COR-L47 (cell line): ENCODE measurements at places on chromosomes 5 and 9.

GRCh38 chr9:116151966-116152381, 1.6 kb upstream of the PAPPA start:
- DNase-seq, result no peak

DNA sequence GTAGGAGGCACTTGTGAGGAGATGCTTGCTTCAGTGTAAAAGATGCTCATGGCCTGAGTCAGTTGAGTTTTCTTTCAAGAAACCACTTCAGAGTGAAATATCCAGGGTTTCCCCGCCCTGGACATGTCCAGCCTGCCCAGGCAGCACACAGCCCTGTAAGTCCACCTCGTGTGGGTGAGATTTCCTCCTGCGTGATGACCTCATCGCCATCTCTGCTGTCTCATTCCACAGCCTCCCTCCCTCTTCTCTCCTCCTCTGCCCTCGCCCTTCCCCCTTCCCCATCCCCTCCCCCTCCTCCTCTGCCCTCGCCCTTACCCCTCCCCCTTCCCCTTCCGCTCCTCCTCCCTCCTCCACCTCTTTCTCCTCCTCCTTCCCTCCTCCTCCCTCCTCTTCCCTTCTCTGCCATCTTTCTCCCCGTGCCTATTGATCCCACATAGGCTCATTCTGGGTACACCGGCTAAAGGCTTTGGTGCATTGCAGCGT, 34.0 kb upstream of the NCS1 start:
- DNase-seq, result no peak

DNA sequence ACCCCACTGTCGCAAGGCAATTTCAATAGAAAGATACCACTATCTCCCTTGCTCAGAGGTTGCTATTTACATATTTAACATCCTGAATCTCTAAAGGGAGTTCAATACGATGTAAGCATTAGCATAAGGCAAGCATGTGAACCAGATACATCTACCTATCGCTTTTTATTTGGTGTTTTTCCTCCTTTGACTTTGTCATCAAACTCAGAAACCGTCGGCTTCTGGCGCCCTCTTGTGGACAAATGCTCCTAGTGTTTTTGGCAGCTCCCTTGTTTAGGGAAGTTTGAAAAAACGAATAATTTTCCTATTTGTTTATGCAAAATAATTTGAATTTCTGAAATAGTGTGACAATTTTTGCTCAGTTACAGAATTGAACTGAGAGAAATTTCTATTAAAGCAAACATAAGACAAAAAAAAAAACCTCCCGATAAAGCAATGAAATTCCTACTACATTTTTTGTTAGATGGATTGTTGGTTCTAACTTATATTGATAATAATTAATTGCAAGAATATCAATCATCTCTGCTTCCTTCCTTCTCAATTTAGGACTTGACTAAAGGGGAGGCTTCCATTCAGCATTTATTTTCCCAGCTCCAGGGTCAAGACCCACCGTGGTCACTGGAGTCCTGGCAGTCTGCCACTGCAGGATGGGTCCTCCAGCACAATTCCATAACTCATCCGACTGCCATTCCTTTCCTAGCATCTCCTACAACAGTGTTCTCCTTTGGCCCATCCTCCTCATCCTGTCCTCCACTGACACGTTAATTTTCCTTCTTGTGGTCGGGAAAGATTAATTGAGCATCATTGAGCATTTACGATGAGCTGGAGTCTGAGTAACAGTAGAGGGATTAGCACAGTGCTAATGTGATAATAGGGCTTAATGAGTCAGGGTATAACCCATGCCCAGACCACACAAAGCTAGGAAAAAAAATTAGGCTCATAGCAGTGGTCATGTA, 131.8 kb upstream of the CHD1 start:
- peak; percentile 54 for DNase-seq

GRCh38 chr9:27386571-27387091, 89.7 kb upstream of the EQTN start:
- DNase-seq, result no peak

- no peak for DNase-seq
These were observed 34.1 kb upstream of the PLIN2 start for GRCh38 chr9:19161257-19162025.

DNA sequence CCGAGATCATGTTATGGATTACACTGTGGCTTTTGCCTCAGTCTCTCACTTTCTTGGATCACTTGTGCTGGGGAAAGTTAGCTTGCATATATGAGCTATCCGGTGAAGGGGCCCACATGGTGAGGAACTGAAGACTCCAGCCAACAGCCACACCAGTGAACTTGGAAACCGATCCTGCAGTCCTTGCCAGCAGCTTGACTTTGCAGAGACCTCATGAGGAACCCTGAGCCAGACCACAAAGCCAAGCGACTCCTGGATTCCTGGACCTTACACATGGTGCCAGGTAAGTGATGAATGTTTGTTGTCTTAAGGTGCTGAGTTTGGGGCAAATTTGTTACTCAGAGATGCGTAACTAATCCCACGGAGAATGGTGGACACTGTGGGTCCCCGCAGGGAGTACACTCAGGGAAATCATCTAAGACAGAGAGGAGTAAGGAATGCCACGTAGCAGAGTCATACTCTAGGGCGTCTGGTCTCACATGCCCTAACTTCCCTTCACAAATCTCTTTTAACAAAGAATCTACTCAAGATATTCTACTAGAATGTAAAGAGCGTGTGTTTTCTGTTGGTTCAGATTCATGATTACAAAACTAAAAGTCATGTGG, 76.5 kb upstream of the PJA2 start:
- DNase-seq, result no peak

- peak; percentile 6 for DNase-seq
These were observed 332.3 kb upstream of the KLF9 start for GRCh38 chr9:70746760-70747159.

DNA sequence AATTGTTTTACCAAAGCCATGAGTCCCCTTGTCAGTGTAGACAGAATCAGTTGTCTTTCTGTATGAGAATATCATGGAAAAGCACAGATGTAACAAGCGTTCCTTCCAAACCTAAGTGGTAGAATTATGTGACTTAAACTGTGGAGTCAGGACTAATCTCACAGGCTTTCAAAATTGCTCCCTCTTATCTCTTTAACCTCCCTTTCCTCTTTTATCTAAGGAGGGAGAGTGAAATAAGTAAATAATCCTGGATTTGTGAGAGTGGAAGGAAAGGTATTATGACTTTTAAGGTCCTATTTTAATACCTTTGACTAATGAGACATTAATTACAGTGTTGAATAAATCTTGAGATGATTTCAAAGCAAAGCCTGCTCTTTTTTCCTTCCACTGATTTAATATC, 52.4 kb upstream of the LIFR start:
- DNase-seq, result no peak

GRCh38 chr5:78323241-78323640, 28.7 kb upstream of the AP3B1 start:
- no peak for DNase-seq

GRCh38 chr9:123322273-123323195, 33.5 kb upstream of the CRB2 start:
- DNase-seq, result no peak

DNA sequence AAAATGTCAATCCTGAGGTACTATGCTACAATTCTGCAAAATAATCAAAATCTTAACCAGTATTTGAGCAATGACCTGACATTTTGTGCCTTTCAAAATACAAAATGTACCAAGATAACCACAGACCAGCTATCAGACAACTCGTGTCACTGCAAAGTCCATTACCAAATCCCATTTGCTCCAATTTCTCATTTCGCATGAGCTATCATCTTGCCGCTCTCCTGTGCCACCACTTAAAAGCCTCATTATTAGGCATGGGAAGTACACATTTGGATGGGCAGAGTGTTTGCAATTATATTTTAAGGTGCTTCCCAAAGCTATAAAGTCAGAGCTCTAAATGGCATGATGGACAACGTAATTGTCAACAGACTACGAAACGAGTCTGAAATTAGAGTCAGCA, 205.2 kb downstream of the AGTPBP1 start:
- no peak for DNase-seq

GRCh38 chr5:10760096-10760920, 726 bp downstream of the DAP start:
- peak; percentile 28 for DNase-seq

GRCh38 chr5:61162832-61163567, 732 bp upstream of the SMIM15 start:
- DNase-seq, result no peak

DNA sequence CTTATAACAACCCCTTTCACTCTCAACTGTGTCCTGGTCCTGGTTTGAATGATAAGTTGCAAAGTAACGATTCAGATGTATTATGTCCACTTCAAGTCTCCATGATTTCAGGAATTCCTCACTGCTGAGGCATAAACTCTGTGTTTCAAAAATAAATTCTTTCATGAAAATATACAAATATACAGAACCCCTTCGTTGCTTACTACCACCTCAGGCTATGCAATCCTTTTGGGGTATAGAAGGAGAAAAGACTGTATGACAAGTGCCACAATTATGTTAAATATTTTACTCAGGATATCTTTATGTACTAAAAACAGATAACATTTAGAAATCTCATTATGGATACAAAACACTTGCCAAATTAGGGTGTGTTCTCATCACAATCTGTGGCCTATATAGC, 190.7 kb downstream of the KCTD16 start:
- no peak for DNase-seq

GRCh38 chr5:158451203-158451992, 592.5 kb upstream of the CLINT1 start:
- no peak for DNase-seq

GRCh38 chr5:138625134-138625533, 49.9 kb upstream of the HSPA9 start:
- no peak for DNase-seq

DNA sequence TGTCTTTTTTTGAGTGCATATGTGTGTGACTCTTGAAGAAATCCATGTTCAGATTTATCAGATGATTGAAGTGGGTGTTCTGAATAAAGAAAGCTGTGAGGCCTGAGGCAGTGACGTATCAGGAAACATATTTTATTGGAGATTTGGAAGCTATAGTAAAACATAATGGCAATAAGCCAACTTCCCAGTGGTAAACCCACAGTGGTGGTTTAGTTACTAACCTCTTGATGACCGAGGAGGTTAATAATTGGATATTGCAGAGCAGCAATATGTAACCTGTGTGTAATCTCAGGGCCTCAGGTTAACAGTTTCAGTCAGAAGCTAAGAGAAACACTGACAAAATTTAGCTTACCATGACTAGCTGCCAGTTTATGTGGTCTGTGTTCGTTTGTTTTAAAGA, 6.9 kb downstream of the RGMB start:
- no peak for DNase-seq

DNA sequence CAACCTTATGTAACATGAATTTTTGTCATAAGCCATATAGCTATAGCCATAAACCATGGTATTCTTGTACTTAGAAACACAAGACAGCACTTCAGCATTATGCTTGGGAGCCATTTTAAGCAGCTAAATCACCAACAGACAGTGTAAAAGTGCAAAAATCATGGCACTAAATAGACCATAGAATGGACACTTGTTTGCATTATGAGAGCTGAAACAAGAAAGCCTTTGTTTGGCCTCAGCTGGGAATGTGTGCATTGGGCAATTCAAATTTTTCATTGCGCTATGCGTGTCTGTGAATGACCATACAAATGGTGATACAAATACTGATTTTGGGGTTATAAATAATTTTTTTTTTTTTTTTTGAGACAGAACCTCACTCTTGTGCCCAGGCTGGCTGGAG, 23.7 kb downstream of the KDM4C start:
- no peak for DNase-seq

- no peak for DNase-seq
These were observed 13.9 kb upstream of the UBE2QL1 start for GRCh38 chr5:6434731-6435130.

DNA sequence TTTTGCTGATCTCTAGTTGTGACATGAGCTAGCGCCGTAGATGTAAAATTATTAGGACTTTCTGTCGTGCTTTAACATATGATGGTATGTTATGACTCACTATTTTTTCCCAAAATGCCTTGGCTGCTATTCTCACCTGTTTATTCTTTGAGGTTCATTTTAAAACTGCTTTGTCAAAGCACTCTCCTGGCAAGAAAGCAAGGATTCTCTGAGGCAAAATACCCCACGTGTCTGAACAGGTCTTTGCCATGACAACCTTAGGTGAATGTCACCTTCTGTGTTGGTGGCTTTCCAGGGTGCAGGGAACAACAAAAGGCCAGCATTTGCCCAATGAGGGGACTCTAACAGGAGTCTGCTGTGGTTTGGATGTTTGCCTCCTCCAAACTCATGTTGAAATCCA, 30.6 kb upstream of the COL5A1 start:
- no peak for DNase-seq

GRCh38 chr9:37564916-37565315, 11.3 kb downstream of the FBXO10 start:
- no peak for DNase-seq

GRCh38 chr5:142446131-142446959, 121.5 kb upstream of the SPRY4 start:
- no peak for DNase-seq

- DNase-seq, result no peak
These were observed 1.1 kb downstream of the ARL10 start for GRCh38 chr5:176366232-176366894.

GRCh38 chr9:136013116-136013515, 51.9 kb upstream of the UBAC1 start:
- DNase-seq, result no peak

- DNase-seq, result no peak
These were observed 397.6 kb downstream of the RASEF start for GRCh38 chr9:82665324-82665723.

DNA sequence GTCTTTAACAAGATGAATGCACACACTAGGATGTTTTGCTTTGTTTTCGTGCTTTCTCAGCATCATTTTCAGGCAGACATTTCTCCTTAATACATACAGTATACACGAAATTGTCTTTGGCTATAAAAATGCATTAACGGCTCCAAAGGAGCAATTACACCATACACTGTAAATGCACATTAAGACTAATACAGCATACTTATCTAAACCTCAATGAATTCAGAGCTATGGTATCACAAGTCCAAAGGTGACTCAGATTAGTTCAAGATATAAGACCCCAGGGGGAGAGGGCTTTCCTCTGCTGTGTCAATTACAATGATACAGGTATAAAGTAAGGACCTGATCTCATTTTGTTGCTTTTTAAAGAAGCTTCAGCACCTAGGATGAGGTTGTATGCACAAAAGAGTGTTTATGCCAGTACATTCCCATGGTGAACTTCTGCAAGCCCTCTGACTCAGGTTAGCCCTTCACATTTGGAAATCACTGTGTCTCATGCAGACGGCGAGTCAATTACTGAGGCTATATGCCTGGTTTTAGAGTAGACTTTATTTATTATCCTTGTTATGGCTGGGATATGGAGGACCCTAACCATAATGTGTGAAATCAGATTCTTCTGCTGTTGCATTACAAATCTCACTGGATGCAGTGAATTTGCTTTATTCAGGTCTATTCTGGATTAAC, 233.3 kb downstream of the ZNF608 start:
- no peak for DNase-seq

GRCh38 chr5:166625210-166625865, 1666.1 kb upstream of the WWC1 start:
- DNase-seq, result no peak
